ENCODE measurements at places on chromosomes 7 and 10.

DNA sequence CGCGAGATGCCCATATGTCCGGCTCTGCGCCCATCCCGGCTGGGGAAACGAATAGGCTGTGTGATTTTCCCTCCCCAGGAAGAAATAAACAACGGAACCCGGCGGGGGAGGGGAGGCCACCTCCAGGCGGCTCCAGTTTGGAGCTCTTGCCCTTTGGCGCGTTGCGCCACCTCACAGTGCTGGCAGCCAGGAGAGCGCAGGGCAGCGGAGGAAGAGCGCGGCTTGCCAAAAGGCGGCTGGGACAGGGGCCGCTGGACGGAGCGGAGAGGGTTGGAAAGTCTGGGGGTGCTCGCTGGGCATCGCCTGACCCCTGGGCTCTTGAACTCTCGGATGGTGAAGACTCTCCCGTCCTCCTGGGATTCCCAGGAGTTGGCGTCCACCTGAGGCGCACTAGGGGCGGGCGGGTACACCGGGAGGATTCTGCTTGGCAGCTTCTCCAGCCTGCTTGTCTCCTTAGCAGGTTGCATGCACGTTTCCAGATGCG is 5.3 kb upstream of the NEUROG3 start:
- DNase-seq = no peak

DNA sequence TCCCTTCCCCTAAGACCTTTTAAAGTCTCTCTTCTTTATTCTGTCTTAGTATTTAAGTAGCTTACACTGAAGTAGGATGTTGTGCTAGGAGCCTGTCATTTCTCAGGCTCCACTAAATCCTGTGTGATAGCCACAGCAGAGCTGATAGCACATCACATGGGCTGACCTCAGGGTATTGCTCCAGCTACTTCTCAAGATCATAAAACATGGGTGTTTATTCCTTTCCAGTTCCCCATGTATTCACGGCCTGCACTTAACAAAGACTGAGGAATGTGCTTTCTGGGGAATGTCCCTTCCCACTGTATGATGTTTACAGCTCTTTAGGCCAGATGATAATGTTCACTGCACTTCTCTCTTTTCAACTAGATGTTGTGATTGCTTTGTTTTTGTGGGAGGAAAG is 1086.8 kb downstream of the KCNMA1 start:
- DNase-seq = no peak

- no peak for DNase-seq
These were observed 119.3 kb upstream of the ACBD5 start for GRCh38 chr10:27359792-27360355.

DNA sequence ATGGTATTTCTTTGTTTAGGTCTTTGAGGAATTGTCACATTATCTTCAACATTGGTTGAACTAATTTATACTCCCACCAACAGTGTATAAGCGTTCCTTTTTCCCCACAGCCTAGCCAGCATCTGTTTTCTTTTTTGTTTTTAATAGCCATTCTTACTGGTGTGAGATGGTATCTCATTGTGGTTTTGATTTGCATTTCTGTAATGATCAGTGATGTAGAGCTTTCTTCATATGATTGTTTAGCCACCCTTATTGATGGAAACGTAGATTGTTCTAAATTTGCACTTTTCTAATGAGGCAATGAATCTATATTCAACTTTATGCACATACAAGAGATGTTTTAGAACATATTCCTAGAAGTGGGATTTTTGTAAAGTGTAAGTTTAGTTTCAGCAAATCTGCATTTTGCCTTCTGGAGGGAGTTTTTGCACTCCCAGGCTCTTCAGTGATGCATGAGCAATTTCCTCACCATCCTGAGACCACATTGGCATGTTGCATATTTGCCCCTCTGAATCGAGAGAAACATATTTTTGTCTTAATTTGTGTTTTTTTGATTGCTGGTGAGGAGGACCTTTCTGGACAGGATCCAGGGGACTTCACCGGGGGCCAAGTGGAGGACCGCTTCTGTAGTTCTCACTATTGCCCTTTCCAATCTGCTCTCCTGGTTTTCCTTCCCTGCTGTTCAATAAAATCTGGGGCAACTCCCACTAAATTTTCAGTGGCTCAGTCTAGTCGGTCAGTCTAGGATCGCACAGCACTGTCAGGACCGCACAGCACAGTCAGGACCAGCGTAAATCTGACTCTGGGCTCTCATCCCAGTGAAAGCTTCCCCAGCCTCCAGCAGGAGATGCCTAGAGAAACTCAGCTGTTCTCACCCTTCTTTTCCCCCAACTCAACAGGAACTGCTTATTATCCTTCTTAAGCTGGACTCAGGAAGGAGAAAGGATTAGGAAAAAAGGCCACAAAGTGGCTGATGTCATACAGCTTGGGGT is 157.0 kb downstream of the PTPN20 start:
- DNase-seq = no peak

DNA sequence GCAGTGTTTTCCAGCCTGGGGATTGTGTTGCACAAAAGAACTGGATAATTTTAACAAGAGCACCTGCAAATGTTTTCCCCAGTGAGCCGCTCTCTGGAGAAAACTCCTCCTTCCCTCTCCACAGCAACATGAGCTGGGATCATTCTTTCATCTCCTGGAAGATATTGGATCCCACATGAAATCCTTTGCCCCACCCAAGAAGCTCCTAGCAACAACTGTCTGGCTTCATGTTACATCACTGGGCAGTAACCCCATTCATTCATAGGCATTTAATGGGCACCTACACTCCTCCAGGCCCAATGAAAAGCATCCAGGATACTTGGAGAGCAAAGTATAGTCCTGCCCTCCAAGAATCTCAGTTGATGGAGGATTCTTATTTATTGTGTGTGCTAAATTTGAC is 27.2 kb downstream of the LSM5 start:
- DNase-seq = no peak

GRCh38 chr10:77478962-77479359 is 158.6 kb downstream of the KCNMA1 start:
- DNase-seq = no peak

- DNase-seq = no peak
These were observed 629.0 kb downstream of the CCSER2 start for GRCh38 chr10:84957427-84957826.

GRCh38 chr10:6050801-6051445 is 11.2 kb downstream of the IL2RA start:
- DNase-seq = peak; percentile 88

DNA sequence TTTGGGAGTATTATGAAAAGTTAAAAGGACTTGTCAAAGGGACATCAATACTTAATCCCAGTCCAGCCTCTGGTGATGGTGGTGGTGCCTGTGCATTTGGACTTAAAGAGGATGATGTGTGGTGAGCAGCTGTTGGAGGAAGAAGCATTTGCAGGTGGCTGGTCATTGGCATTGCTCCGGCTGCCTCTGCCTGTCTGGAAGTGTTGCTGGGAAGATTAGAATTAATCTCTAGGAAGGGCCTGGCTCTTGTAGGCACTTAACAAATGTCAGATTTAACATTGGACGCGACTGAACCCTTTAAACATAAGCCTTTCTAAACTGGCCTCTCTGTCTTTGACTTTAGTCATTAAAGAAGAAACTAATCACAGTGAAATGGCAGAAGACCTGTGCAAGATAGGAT is 58.8 kb downstream of the FIGNL1 start:
- DNase-seq = no peak

- no peak for DNase-seq
These were observed 102.5 kb upstream of the APBB1IP start for GRCh38 chr10:26335574-26336093.

DNA sequence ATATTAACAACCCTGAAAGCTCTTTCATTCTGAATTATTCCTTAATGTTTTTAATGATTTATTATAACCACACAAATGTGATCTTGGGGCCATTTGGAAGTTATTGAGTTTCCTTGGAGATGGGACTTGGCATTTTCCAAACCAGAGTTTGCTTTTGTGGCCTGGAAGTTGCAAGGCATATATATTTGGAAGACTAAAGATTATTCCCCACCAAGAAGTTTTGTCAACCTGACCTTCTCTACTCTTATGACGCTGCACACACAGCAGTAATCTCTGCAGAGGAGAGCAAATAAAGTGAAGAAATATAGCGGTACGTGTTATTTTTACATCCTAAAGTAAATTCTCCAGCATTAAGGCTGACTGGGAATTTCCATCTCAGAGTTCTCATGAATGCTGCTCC is 397.0 kb downstream of the LRMDA start:
- DNase-seq = no peak
